ENCODE measurements at places on chromosomes 5 and 9. TPM values are rescaled to one million over a fixed set of nuclear protein-coding genes. Genes with fewer than 3 reads are reported as not detected.

Gene SEMA5A
- total RNA-seq: not detected

Gene IFNA21
- not detected for total RNA-seq

Gene ARHGEF37
- 1.3 TPM for total RNA-seq

Gene ISL1
- total RNA-seq: 0.14 TPM

Data from A549 treated with GW870086 at 1 μM for 4 hours (cell line).